ENCODE measurements at places on chromosomes 12 and 14.

GRCh38 chr14:76023757-76024156 lies 38.2 kb downstream of the IFT43 start:
- DNase-seq: no peak

DNA sequence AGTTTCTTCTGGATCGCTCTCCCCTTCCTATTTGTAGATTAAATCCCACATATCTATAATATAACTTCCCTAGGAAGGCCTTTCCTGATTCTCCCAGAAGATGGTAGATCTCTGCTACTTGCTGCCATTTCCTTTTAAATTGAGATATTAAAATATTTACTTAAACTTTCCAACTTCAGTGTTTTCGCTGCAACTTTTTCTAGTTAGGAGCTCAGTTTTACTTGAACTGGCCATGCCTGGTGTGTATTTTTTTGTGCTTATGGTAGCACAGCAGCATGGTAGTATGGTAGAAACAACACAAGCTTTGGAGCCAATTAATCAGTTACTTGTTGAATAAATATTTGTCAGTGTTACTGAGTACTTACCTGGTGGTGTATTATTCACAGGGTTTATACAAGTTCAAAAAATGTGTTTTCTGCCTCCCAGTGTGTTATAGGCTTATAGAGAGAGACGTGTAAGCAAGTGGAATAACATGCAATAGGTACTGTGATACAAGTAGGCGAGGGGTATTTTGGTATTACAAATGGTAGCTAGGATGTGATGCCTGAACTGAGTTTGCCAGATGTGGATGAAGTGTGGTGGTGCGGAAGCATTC lies 2.9 kb downstream of the POLR3B start:
- no peak for DNase-seq

DNA sequence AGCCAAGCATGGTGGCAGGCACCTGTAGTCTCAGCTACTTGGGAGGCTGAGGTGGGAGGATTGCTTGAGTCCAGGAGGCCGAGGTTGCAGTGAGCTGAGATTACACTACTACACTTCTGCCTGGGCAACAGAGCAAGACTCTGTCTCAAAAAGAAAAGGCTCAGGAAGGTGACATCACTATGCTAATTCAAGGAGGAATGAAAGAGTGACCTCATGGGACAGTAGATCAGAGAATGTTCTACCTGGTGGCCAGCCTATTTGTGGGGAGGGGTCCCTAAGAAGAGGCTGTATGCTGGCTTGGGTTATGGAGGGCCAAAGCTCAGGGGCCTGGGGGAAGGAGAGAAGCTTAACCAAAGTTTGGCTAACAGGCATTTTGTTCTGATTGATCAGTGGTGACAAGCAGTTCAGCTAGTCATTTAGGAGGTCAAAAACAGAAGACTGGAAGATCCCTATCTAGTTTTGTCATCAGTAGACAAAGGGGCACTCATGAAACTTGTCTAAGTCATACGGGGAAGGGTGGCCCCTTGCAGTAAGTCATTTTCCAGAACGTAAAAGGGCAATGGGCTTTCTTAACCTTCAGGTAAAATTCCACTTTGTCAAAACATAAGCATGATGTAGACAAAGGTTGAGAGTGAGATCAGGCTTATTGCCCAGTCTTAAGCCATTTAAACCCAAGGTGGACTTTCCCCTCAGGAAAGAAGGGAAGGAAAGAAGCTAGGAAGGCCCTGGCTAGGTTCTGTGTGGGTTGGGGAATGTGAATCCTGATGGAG lies 60.8 kb upstream of the EEA1 start:
- DNase-seq: no peak

DNA sequence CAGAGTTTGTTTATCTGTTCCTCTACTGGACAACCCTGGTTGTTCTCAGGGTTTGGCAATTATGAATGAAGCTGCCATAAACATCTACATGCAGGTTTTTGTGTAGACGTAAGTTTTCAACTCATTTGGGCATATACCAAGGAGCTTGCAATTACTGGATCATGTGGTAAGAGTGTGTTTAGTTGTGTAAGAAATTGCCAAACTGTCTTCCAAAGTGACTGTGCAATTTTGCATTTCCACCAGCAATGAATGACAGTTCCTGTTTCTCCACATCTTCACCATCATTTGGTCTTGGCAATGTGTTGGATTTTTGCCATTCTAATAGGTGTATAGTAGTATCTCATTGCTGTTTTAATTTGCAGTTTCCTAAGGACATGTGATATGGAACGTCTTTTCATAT lies 39.8 kb upstream of the FBXO33 start:
- DNase-seq: no peak

GRCh38 chr12:110782094-110782493 lies 39.4 kb upstream of the PPP1CC start:
- DNase-seq: no peak

DNA sequence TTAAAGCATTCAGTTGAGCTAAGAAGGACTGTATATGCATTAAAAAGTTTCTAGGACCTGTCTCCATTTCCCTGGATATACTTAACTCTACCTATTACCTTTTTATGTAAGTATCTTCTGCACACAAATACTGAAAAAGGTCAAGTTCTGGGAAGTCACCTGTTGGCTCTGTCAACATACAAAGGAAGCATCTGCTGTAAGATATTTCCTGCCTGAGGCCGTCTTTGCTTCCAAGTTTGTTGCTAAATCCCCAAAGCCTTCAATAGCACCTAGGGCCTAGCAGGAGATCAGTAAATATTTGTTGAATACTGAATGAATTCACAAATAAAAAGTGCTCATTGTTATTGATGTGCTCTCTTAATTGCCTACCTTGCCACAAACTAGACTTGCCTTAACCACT lies 188.4 kb downstream of the DUSP6 start:
- no peak for DNase-seq

GRCh38 chr14:105366386-105367074 lies 31.8 kb upstream of the TEX22 start:
- no peak for DNase-seq

- DNase-seq: no peak
Observed at GRCh38 chr12:14473707-14474287, 93.9 kb downstream of the PLBD1 start.

DNA sequence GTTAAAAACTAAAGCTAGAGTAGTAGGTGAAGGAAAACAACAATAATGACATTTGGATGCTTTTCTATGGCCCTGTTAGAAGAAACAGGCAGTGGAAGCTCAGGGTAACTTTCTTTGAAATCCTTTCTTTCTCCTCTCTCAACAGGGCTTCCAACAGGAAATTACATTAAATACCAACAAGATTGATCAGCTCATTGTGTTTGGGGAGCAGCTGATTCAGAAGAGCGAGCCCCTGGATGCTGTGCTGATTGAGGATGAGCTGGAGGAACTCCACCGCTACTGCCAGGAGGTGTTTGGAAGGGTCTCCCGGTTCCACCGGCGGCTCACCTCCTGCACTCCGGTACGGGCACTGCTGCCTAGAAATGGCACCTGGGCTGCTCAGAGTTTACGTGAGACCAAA lies 81.5 kb downstream of the ESR2 start:
- no peak for DNase-seq

- DNase-seq: no peak
Observed at GRCh38 chr12:128657378-128657777, 166.4 kb downstream of the SLC15A4 start.

DNA sequence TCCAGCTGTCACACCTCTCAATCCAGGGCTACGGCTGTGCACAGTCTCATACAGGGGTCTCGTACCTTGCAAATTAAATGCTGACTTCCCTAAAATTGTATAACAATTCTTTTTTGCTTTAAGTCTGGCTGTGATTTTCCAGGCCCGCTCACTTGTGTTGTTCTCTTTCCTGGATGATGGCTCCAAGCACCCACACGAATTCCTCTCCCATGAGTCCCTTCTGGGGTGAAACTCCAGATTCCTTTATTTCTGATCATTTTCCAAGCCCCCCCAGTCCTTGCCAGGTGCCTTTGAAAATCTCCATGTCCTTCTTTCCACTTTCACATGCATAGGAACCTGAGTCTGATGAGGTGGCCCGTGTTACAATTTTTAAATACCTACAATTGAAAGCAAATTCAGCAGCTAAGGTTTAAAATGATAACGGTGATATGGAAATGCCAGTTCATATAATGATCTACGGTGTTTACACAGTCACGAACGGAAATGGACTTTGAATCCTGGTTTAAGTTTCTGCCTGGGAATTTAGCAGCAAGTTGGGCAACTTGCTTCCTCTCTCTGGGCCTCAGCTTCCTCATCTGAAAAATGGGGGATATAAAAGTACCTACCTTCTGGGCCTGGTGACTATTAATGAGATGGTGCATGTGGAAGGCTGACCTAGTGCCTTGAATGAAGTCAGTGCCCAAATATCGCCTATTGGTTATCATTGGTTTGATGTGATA lies 85.5 kb downstream of the STAB2 start:
- DNase-seq: no peak
